Putamen (tissue), 1 donor: ENCODE measurements at places on chromosomes 12 and 14.

- no peak for DNase-seq
These were observed 8.1 kb downstream of the DAO start for GRCh38 chr12:108888031-108888430.

- DNase-seq, result no peak
These were observed 2.8 kb downstream of the ARHGEF40 start for GRCh38 chr14:21072781-21073339.

DNA sequence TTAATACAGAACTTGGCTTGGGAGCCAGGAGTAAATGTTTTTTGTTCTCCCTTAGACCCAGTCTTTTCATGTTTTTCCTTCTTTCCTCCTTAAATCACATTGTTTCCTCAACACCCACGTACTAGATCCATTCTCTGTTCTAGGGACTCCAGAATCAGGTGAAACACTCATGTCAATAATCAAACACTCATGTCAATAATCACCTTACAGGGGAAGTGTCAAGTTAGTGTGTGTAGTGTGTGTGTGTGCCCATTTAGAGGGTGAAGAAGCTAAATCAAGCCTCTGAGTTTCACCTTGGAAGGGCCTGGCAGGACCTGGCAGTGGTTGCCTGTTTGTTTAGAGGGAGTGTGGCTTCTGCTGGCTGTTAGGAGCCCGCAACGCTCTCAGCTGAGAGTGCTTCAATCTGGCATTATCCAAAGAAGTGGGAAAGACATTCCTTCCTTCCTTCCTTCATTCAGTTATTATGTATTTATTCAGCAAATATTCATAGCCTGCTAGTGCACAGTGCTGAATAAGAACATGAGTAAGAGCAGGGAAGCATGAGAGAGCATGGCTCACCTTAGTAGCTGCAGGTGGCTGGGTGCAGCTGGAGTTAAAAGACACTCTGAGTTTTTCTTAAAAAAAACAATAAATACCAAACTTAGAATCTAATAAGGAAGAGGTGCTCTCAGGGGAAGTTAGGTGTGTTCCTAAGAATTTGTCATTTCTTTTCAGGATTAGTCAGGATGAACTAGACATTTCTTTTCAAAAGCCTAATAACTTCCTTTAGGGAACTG lies 17.6 kb upstream of the EID3 start:
- no peak for DNase-seq

DNA sequence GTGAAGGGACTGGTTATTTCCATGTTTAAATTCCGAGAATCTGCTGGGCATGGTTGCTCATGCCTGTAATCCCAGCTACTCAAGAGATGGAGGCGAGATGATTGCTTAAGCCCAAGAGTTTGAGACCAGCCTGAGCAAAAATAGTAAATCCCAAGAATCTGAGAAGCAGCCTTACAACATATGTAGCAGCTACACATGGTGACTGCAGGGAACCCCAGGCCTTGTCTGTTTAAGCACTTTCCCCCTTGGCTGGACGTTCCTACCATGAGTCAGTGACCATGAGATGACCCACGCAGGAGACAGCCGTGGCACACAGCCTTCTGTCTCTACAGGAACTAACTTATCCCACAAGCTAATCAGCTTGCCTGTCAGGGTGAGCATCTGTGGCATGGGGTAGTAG lies 5.5 kb upstream of the SLC24A4 start:
- DNase-seq, result no peak
